AML-193 (cell line): ENCODE measurements at places on chromosomes 3 and 15.

DNA sequence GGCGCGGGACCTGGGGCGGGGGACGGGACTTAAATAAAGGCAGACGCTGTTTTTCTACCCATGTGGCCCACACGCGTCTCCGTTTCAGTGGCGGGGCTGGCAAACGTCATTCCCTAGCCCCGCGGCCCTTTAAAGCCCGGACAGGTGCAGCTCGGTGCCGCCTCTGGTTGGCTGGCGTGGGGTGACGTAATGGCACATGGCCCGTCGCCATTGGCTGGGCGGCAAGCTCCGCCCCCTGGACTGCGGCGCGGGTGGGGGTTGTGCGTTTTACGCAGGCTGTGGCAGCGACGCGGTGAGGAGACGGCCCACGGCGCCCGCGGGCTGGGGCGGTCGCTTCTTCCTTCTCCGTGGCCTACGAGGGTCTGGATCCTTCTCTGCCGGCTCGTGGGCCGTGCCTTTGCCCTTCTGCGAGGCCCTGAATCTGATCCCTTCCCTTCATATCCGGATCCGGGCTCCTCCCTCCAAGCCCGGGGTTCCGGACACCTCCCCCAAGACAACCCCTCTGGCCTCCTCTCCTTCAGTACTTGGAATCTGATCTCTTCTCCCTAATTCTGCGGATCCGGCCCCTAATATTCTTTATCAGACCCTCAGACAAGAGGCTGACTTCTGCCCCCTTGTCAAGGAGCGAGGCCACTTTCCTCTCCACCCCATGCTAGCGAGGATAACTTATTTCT lies at the start of gene CRELD1:
CRELD1 (plus strand) TSS at position 274 of the 674 bp plus-strand sequence. CDS start 605 bp downstream, outside the sequence.
- peak; percentile 95 for DNase-seq

DNA sequence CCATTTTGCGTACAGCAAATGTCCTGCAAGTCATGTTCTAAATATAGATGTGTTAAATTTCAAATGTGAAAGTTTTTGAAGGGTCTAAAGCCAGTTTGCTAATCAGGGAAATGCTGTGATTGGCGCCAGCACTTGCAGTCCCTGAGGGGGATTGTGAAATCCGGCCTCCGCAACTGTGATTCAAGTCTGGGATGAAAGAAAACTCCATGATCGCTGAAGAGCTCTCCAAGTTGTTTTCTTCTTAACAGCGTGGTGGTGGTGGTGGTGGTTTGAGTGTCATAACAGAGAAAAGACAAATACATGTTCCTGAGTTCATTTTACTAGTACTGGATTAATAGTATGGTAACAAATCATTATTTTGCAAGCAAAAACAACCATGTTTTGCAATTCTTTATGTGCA lies 51.8 kb downstream of the MITF start:
- DNase-seq = no peak

DNA sequence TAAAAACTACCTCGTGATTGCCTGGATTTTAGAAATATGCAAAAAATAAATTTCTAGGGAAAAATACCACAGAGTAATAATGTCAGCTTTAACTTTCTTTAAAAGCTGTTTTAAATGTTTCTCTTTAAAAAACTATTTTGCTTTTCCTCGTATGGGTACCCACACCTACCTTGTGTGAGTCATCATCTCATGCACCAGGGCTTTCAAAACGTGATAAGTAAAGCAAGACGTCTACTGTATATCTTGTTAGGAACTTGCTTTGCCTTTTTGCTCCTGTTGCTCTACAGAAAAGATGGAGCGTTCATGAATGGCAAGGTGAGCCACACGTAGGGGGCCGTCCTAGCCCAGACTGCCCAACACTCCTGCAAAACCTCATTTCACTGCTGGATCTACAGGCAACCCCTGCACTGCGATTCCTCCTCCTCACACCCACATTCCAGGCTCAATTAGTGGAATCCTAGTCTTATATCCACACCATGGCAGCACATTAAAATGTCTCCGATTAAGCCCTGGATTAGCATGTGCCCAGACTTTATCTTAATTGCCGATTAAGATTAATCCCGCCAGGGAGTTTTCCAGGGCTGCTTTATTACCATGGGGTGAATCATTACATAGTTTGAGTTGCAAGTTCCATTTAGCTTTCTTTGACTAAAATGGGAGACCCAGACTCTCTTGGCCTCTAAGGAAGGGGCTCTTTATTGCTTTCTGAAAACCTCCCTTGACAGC lies 293.6 kb upstream of the ICE2 start:
- DNase-seq = no peak

GRCh38 chr3:127041264-127041820 lies 58.4 kb downstream of the PLXNA1 start:
- DNase-seq = no peak

DNA sequence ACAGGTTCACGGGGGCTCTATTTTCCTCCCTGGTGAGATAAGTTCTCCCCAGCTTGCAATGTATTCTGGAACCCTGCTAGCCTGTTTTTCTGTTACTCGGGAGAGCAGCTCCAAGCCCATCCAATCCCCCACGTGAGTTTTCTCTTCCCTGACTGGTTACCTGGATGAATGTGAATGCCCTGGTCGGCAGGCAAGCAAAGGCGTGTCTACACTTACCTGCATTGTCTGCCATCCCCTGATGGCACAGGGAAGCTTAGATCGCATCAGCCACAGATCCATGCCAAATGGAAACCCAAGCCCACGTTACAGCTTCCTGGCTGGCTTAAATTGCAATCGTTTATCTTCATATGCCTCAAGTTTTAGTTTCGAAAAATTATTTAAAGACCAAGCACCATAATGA lies 149.9 kb downstream of the FOXP1 start:
- DNase-seq = no peak

GRCh38 chr3:182216311-182216970 lies 504.7 kb downstream of the SOX2 start:
- DNase-seq = no peak

DNA sequence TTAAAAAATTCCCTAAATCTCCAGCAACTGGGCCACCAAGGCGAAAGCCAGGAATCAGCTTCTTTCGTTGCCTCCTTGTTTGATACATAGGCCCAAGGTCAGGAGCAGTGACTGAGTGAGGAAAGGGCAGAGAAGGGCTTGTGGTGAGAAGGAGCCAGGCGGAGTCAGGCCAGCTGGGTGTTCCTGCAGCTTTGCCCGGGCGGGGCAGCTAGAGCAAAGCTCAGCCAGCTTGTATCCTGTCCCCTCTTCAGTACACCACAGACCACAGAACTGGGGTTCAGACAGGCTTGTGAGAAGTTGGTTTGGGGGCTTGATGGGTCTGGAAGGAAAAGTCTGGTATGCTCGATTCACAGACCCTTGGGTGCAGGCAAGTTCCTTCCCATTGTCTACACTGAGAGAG lies 52.6 kb downstream of the CCK start:
- DNase-seq = no peak

DNA sequence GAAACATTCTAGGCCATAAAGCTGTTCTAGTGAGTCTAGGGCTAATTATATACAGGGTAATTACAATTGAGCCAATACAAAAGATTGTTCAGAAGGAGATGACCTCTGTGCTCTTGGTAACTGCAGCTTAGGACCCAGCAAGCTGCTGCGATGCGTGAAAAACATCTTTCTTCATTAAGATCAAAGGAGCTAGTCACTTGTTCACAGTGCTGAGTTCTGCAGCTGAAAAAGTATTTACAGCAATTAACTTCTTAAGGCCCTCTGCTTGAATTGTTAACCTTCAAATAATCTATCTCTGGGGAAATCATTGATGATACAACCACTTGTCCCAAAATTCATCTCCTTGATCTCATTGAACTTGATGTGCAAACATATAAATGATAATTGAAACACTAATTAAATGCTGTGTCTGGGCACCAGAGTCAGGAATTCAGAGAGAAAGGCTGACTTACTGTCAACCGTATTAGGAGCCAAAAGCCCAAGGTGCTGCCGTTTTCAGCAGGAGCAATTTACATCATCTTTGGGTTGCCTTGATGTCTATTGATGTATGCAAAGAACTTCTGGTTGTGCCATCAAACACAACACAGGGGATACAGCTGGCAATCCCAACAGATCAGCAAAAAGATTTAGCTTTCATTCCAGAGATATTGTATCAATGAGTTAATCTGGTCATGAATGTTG lies 213.0 kb downstream of the NECTIN3 start:
- DNase-seq = no peak

GRCh38 chr3:40574661-40575060 lies 49.9 kb downstream of the ZNF621 start:
- DNase-seq = no peak

- no peak for DNase-seq
These were observed 78.8 kb upstream of the BOC start for GRCh38 chr3:113132571-113132996.

GRCh38 chr15:84816694-84817465 lies at the start of gene ALPK3:
TSS of gene ALPK3 (plus strand) at chr15:84817356. CDS start at chr15:84817453, 97 bp downstream.
- no peak for DNase-seq

GRCh38 chr3:28241221-28242160 lies at the start of gene CMC1:
TSS of gene CMC1 (plus strand) at chr3:28241619. CDS start at chr3:28241794, 175 bp downstream.
- DNase-seq = peak; percentile 97

GRCh38 chr15:63822580-63822979 lies 11.2 kb downstream of the HERC1 start:
- DNase-seq = no peak

DNA sequence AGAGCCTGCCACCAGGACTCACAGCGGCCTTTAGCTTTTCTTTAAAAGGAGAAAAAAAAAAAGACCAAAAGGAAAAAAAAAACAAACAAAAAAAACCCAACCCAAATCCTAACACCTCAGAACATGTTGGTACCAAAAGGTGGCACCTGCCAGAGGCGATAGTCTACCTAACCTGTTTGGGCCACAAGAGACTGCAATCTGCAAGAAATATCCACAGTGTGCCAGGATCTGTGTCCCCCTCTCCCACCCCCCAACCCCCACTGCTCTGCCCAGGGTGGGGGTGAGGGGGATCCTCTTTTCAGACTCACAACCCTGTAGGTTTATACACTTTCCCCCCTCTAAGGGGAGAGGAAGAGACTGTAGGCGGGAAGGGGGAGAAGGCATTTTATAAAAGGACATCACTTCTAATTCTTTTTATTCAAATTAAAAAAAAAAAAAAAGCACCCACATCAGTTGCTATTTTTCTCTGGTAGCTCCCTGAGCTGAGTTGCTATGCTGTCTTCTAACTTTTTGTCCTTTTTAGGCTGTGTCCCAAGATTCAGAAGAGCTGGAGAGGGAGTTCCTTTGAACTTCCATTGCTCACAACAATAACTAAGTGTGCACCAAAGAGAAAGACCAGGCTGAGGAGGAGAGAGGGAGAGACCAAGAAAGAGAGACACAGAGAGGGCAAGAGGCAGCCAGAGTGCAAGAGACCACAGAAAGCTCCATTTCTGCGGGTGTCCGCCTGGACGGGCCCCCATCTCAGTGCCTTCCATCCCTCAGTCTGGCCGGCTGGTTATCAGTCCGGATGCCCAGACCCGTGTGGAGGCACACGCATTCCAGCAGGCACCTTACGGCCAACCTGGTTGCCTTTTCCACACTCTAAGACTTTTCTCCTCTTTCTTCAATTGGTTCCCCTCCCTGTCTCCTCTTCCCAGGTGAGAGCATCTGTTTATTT lies 48.9 kb downstream of the TLE3 start:
- DNase-seq = no peak

- DNase-seq = no peak
These were observed 83.6 kb downstream of the CHST2 start for GRCh38 chr3:143203142-143203541.

DNA sequence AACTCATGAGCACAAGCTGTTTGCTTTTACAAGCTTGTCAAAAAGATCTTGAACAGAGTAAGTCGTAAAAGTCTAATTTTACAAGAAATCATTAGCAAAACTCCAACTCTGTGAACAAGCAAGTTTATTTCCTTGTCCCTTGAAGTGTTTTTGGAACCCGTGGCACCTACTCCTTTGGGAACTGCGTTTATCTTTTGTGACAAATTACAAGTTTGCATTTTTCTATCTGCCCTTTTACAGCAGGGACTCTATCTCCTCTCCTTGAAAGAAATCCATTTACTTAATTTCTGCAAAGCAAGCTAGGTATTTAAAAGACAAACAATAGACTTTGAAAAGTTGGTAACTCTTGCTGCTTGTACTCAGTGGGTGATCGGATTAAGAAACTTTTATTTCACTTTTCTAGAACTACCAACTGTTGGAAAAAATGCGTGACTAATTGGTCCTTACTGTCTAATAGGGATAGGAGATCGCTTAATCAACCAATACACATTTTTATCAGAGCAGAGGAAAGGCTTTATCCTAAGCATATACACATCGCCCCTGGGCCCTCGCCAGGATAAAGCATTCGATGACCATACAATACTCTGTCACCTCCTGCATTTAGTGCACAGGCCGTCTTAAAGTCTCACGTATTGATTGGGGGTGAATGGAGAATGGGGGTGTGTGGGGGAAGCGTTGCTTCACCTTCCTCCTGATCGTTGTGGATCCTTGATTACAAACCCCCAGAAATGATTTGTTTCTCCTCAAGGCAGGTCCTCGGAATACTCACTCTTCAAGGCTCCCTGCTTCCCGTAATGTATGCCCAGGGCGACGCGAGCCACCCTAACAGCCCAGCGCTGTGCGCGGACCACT lies 1.7 kb downstream of the PRTG start:
- no peak for DNase-seq

DNA sequence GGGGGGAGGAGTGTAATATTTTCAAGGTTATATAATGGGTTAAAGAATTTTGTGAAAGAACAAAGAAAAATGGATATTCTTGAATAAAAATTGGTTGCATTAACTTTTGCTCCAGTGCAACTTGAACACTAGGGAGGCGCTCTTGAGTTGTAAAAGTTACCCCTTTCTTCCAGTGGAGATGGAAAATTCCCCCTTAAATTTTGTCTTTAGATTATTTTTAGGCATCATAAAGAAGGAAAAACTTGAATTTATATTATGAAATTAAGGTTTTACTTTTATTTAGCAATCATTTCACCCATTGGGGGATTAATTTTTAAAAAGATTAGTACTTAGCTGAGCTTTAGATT lies 550 bp upstream of the CHD2 start:
- peak; percentile 52 for DNase-seq

DNA sequence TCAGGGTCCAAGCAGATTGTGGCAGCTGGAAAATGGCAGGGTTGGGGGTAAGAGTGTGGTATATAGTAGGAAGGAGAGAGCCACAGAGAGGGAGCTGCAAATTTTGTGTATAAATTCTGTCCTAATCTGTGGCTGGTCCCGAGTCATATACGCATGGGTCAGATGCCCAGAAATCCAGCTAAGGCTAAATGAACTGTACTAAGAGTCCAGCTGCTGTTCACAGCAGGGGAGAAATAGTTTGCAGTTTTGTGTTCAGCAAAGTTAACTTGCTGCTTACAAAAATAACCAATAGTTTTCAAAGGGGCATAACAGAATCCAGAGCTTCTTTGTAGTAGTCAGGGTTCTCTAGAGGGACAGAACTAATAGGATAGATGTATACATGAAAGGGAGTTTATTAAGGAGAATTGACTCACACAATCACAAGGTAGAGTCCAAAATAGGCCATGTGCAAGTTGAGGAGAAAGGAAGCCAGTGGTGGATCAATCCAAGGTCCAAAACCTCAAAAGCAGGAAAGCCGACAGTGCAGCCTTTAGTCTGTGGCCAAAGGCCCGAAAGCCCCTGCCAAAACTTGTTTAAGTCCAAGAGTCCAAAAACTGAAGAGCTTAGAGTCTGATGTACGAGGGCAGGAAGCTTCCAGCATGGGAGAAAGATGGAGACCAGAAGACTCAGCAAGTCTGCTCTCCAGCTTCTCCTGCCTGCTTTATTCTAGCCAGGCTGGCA lies 146.1 kb upstream of the KBTBD8 start:
- DNase-seq = no peak
